ENCODE measurements at places on chromosomes 1 and 21.

- DNase-seq = no peak
These were observed 172.7 kb downstream of the PTPRU start for GRCh38 chr1:29408831-29409605.

- no peak for DNase-seq
These were observed 523.6 kb upstream of the DAB1 start for GRCh38 chr1:57947471-57947870.

DNA sequence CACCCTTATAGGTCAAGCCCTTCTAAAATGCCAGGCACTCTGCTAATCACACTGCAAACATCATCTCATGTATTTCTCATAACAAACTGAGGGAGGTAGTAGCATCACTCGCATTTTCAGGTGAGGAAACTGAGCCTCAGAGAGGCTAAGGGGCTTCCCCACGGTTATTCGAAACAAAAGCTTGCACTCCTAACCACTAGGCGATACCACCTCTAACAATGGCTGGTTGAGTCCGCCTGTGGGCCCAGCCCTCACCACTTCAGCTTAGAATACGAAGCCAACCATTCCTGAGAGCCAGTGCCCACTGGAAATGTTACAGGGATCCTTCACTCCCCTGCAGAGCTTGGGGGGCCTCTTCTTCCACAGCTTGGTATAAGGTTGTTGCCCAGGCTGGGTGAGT is 65.3 kb upstream of the TENT5C start:
- DNase-seq = no peak

GRCh38 chr1:5996641-5997270 is 4.5 kb upstream of the NPHP4 start:
- DNase-seq = no peak

GRCh38 chr1:65505547-65506300 is 85.3 kb downstream of the LEPR start:
- DNase-seq = no peak

DNA sequence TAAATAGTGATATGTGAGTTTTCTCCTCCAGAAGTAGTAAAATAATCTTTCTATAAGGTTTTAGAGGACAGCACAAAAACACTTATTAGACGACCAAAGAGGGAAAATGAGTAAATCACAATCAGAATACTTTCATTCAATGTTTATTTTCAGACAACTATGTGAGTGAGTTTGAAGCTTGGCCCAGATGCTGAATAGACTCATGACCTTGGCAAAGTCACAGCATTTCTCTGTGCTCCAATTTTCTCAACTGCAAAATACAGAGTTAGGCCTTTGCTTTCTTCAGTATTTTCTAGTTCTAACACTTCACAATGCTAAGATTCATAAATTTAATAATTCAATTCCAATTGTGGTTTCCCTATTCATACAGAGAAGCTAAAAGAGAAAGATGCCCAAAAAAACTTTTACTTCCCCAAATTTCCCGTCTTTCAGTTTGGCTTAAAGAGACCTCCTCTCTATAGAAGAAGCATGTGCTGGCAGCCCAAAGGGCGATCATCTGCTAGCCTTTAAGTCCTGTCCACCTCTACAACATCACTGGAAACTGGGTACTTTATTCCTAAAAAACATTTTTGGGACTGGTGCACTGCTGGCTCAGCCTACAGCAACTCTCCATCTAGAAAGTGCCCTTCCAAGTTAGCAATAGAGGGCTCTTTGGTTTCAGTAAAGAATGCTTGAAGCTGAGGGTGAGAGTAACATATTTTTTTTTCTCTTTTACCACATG is 116.8 kb upstream of the GORAB start:
- no peak for DNase-seq

- no peak for DNase-seq
These were observed 64.9 kb upstream of the DYNLT5 start for GRCh38 chr1:66687358-66687757.

GRCh38 chr21:44654576-44655175 is at the start of gene KRTAP12-4:
Gene KRTAP12-4 (minus strand): TSS chr21:44654659. CDS start chr21:44654614, 45 bp downstream.
- no peak for DNase-seq

GRCh38 chr1:60847855-60848582 is 234.3 kb upstream of the NFIA start:
- no peak for DNase-seq

DNA sequence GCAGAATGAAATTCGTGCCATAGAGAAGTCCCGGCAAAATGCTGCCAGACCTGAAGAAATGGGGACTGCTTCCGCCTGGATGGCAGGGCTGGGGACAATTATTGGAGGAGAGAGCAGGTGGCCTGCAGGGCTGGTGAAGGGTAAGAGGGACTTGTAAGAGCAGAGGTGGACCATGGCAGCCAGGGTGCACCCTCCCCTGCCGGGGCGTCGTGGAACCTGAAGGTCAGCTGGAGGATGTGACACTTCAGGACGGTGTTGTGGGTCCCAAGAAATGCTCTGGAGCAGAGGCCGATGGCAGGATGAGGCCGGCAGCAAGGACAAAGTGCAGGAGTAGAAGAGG is 40.3 kb downstream of the RIPK4 start:
- DNase-seq = no peak

DNA sequence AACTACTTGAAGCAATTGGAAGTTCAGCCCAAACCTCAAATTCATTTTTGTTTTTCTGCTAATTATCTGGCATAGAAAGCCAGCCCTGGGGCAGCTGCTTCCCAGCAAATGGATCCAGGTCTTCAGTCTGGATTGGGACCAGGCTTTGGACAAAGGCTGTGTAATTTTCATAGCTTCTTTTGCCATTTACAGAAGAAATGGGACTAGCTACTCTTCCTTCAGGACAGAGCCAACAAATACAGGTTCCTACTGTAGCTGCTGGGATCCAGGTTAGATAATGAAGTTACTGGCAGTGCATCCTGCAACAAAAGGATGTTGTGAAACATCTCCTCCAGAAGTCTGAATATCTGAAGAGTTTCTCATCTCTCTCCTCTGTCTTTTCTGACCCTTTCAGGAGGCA is 171.5 kb upstream of the CAMK1G start:
- DNase-seq = no peak

- no peak for DNase-seq
These were observed 596.4 kb upstream of the ZRANB2 start for GRCh38 chr1:71676979-71677925.

DNA sequence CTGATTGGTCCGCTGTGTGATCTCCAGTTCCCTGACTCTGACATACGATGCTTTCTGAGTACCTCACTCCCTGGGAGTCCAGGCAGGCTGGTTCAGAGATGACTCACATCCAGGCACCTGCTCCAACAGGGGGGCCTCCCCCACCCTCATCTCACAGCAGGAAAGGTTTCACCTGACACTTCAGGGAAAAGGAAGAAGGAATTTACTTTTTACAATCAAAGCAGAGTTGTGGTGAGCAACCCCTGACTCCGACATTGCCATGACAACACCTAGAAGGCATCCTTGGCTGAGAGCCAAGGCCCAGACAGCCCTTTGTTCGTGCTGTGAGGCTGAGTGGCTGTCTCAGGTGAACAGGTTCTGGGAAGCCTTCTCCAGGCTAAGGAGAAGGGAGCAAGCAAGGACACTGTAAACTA is 164.6 kb upstream of the GJB5 start:
- DNase-seq = no peak

- DNase-seq = no peak
These were observed 327.2 kb upstream of the CXADR start for GRCh38 chr21:17185674-17186073.

DNA sequence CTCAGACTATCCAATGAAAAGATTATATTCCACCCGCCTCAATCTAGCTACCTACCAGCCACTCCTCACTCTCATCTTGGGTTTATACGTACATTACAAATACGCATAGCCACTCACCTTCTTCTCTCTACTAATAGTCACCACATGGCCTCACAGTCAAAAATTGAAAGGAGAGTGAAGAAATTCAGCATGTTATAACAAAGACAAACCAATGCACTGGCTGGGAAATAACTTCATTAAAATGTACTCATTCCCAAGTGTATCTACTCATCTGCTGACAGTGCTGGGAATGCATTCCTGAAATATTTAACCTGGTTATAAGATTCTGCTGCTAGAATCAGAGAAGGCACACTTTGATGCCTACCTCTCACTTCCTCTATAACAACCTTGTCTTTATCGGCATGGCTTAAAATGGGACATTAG is 6.5 kb downstream of the ZNF644 start:
- no peak for DNase-seq
